ENCODE measurements at places on chromosomes 6 and 20. TPM values are rescaled to one million over a fixed set of nuclear protein-coding genes. Genes with fewer than 3 reads are reported as not detected.

Gene MYLK2
- not detected for total RNA-seq

Gene RBBP9
- 16.9 TPM for total RNA-seq

Gene GSTA5
- total RNA-seq = not detected

Gene IPCEF1
- 25.9 TPM for total RNA-seq

DNA sequence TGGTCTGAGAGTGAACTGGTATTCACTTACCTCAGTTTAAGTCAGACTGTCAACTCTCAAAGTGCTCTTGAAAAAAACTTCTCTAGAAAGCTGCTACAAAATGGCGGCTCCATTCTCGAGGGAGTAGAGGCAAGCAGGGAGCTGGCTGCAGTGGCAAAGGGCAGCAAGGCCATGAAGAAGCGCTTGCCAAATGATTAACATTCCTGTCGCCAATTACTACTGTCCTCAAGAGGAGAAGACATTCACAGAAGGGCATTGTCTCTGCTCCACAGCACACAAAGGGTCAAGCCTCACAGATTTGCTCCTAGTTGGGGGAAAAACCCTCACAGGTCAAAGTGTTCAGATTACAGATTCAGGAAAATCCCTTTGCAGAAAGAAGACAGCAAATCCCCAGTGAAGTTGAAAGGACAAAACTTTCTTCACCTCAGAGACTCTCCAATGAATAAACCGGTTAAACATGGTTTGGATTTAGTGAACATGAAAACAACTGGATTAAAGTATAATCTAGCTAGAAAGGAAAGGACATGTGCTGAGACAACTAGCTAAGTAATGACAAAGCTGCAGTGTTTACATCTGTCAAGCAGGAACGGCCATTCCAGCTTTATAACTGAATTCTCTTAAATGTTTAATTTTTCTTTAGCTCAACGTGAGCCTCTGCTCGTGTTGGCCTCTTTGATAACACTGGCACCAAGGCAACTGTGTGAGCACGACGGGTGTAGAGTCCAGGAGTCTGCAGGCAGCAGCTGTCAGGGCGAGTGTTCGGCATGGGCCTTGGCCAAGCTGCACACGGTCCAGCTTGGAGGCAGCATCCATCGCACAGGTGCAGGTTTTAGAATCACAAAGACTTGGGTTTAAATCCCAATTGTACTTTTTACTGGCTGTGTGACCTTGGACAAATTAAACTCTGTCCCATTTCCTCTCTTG, 37.6 kb downstream of the NR2E1 start:
- H3K27ac ChIP-seq = no peak overlapping the region
- no peaks in the 10 kb centered on the region for H3K36me3 ChIP-seq
- no peaks in the 10 kb centered on the region for H3K4me1 ChIP-seq
- H3K27me3 ChIP-seq = no peaks in the 10 kb centered on the region
- H3K4me3 ChIP-seq = no peak overlapping the region

DNA sequence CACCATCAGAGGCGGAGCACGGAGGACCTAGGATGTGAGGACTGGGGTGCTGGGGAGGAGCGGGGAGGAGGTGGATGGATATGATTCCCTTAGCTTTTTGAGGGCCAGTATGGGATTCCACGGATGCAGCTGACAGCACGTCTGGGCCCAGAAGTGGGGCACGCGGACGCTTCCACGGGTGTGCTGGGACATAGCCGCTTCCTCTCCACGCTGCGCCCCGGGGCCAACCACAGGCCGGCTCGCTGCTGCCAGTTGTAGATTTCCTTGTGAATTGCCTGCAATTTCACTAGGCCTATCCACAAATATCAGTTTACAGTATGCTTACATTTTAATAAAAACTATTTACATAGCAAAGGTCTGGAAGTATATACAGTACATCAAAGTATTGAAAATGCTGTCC, 23.9 kb downstream of the PAX1 start:
- no peaks in the 10 kb centered on the region for H3K27me3 ChIP-seq
- H3K4me3 ChIP-seq = no peak overlapping the region
- no peaks in the 10 kb centered on the region for H3K36me3 ChIP-seq
- DNase-seq = no peak
- H3K27ac ChIP-seq = no peak overlapping the region

GRCh38 chr20:35001596-35002362, 46.1 kb downstream of the MYH7B start:
- no peaks in the 10 kb centered on the region for H3K4me1 ChIP-seq
- H3K27me3 ChIP-seq = no peaks in the 10 kb centered on the region
- no peak overlapping the region for H3K27ac ChIP-seq
- H3K4me3 ChIP-seq = no peak overlapping the region
- no peak for DNase-seq

GRCh38 chr6:2378046-2378657, 132.7 kb upstream of the GMDS start:
- H3K27me3 ChIP-seq = no peaks in the 10 kb centered on the region
- H3K4me1 ChIP-seq = no peaks in the 10 kb centered on the region
- no peak overlapping the region for H3K4me3 ChIP-seq

- no peaks in the 10 kb centered on the region for H3K36me3 ChIP-seq
- H3K27me3 ChIP-seq = no peaks in the 10 kb centered on the region
- peak; percentile 85 for DNase-seq
- peak overlapping the region; percentile 73 for H3K27ac ChIP-seq
- peaks cover 6% of the 10 kb centered on the region for H3K4me1 ChIP-seq
Measured at GRCh38 chr6:109690373-109690736, 647 bp downstream of the AK9 start.

GRCh38 chr6:11412616-11413015, 124.9 kb upstream of the TMEM170B start:
- no peak for DNase-seq
- no peaks in the 10 kb centered on the region for H3K36me3 ChIP-seq
- H3K4me3 ChIP-seq = no peak overlapping the region

GRCh38 chr6:4352322-4352669, 216.9 kb upstream of the ECI2 start:
- H3K36me3 ChIP-seq = no peaks in the 10 kb centered on the region
- H3K4me3 ChIP-seq = no peak overlapping the region
- no peaks in the 10 kb centered on the region for H3K27me3 ChIP-seq
- no peak overlapping the region for H3K27ac ChIP-seq
- no peaks in the 10 kb centered on the region for H3K4me1 ChIP-seq
- DNase-seq = no peak

- H3K27ac ChIP-seq = no peak overlapping the region
- DNase-seq = peak; percentile 51
- no peaks in the 10 kb centered on the region for H3K36me3 ChIP-seq
- H3K27me3 ChIP-seq = no peaks in the 10 kb centered on the region
- no peaks in the 10 kb centered on the region for H3K4me1 ChIP-seq
- H3K4me3 ChIP-seq = no peak overlapping the region
Measured at GRCh38 chr6:70686548-70687133, 19.0 kb downstream of the SMAP1 start.

- H3K4me3 ChIP-seq = no peak overlapping the region
- no peaks in the 10 kb centered on the region for H3K27me3 ChIP-seq
- no peaks in the 10 kb centered on the region for H3K36me3 ChIP-seq
- peaks cover 6% of the 10 kb centered on the region for H3K4me1 ChIP-seq
- DNase-seq = no peak
Measured at GRCh38 chr20:58573257-58573656, 58.1 kb upstream of the APCDD1L start.

GRCh38 chr6:93419304-93420162, at the start of gene EPHA7:
TSS of gene EPHA7 (minus strand) at chr6:93419559. CDS start at chr6:93419341, 218 bp downstream.
- peak; percentile 99 for DNase-seq
- peak within 1 kb of the TSS; percentile 32 for H3K27ac ChIP-seq
- H3K36me3 ChIP-seq = no peaks in the 10 kb centered on the region
- peaks cover 2% of the 10 kb centered on the region for H3K4me1 ChIP-seq
- peak within 1 kb of the TSS; percentile 95 for H3K4me3 ChIP-seq

DNA sequence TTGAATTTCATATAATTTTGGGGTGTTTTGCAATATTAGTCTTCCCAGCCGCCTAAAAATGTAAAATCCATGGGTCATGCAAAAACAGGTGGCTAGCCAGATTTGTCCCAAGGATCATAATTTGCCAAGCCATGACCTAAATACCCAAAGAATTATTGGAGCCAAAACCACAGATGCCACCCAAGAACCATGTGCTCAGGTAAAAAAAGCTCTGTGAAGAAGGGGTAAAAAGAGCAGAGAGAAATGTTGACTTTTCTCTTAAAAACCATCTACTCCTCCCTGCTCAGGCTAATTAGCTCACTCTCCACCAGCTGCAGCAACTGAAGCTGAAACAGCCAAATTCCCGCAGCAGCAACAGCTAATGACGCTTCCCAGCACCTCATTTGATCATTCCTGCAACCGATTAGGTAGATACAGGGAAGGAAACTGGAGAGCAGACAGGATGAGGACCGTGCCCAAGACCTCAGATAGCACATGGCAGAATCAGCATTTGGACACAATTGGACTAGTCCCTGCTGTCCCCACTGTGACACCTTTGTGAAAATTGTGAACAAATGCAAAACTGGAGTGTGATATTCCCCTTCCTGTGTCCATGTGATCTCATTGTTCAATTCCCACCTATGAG, 107.9 kb upstream of the NXT1 start:
- H3K27ac ChIP-seq = no peak overlapping the region
- no peaks in the 10 kb centered on the region for H3K36me3 ChIP-seq

- DNase-seq = peak; percentile 50
- no peak overlapping the region for H3K4me3 ChIP-seq
- H3K27ac ChIP-seq = no peak overlapping the region
Measured at GRCh38 chr20:62686869-62687830, 21.5 kb upstream of the NTSR1 start.

DNA sequence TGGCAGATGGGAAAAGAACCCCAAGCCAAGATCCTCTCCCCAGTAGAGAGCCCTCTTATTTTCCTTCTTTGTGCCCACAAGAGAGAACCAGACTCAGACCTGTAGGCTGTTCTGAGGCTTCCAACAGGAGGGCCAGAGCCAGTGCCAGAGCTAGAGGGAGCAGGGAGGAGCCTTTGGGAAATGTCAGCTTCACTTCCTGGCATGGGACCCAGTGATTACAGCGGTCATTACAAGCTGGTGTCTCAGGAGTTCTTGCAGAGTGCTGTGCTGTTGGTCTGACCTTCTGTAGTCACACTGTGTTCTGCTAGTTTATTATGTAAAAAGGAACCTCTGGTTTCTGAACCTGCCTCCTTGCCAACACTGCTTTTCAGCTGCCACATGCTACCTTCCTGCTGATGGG, 38.9 kb downstream of the STK35 start:
- peaks cover 12% of the 10 kb centered on the region for H3K36me3 ChIP-seq
- H3K27me3 ChIP-seq = no peaks in the 10 kb centered on the region
- H3K4me3 ChIP-seq = no peak overlapping the region
- no peak overlapping the region for H3K27ac ChIP-seq

DNA sequence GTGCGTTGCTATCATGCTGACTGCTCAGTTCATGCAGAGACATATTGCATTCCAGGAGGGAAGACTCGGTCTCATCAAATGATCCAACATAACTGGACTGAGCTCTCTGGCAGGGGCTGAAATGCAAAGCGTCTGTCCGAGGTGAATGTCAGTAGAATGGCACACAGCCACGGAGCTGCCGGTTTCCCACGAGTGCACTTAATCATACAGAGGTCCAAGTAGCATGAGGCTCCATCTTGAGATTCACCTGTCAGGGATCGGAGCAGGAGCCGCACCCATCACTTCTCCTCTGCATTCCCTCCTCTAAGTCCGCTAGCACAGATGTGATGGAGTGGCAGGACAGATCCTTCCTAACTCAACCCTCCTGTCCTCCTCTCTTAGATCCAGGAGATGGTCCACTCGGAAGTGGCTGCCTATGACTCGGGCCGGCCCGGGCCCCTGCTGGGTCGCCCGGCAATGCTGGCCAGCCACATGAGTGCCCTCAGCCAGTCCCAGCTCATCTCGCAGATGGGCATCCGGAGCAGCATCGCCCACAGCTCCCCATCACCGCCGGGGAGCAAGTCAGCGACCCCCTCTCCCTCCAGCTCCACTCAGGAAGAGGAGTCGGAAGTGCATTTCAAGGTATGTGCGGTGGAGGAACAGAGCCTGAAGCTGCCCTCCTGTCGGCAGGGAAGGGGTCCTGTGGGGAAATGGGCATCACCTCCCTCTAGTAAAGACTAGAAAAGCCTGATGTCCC, 135.9 kb downstream of the JPH2 start:
- no peak overlapping the region for H3K27ac ChIP-seq
- no peak overlapping the region for H3K4me3 ChIP-seq
- H3K4me1 ChIP-seq = no peaks in the 10 kb centered on the region
- no peaks in the 10 kb centered on the region for H3K27me3 ChIP-seq
- H3K36me3 ChIP-seq = no peaks in the 10 kb centered on the region
- DNase-seq = peak; percentile 4

DNA sequence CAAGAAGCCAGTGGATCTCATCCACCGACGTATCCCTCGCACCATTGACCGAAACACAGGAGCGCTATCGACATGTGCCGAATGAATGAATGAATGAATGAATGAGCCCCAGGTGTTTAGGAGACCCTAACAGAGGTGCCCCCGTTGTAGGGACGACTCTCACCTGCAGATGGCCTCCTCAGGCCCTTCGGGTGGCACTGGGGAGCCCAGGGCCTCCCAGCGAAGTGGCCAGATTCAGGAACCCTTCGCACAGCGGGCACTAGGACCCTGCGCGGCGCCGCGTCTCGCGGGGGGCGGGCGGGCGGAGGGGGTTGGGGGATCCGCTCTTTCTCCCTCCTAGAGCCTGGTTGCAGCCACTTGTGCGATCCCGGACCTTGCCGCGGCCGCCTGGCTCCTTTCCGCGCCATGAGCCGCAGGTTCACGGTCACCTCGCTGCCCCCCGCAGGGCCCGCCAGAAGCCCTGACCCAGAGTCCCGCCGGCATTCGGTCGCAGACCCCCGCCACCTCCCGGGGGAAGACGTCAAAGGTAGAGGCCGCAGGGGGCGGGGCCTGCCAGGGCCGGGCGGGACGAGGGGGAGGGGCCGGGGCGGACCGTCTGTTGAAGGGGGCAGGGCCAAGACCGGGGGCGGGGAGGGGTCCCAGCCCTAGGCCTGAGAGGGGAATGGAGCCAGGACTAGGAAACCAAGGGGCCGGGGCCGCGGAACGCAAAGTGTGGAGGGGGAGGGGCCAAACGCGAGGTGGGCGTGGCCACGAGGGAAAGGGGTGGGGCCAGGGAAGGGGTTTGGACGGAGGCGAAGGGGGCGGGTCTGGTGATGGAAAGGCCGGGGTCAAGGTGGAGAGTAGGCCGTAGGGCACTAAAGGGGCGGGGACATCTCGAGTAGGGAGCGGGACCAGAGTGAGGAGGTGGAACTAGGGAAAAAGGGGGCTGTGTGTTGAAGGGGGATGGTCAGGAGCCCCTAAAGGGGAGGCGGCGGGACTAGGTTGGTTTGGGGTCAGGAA, 7.4 kb upstream of the SLC12A5 start:
- H3K36me3 ChIP-seq = no peaks in the 10 kb centered on the region
- no peak overlapping the region for H3K27ac ChIP-seq
- no peak overlapping the region for H3K4me3 ChIP-seq
- H3K4me1 ChIP-seq = no peaks in the 10 kb centered on the region
- DNase-seq = peak; percentile 67

DNA sequence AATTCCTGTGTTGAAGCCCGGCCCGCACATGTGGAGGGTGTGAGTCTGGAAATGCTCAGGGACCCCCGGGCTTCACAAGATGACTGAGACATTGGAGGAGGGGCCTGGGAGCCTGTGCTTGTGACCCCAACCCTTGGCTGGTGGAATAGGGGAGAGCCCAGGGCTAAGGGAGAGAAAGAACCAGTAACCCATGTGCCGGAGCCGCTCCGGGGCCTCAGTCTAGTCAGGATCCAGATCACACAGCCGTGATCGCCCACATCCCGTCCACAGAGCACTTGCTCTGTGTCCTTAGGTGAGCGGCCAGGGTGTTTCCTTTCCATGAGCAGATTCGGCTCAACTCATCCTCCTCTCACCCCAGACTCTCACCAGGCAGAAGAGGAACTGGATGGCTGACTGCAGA, 152.3 kb upstream of the RPS6KA2 start:
- no peaks in the 10 kb centered on the region for H3K27me3 ChIP-seq
- no peaks in the 10 kb centered on the region for H3K36me3 ChIP-seq
- no peak overlapping the region for H3K27ac ChIP-seq
- no peak overlapping the region for H3K4me3 ChIP-seq
- DNase-seq = no peak

Measured in kidney (tissue), 22 donors.